ENCODE measurements at places on chromosomes 11 and 22. TPM values are rescaled to one million over a fixed set of nuclear protein-coding genes. Genes with fewer than 3 reads are reported as not detected.

NRGN gene
- not detected for total RNA-seq

APOBEC3C gene
- 7.6 TPM for total RNA-seq

SLC22A9 gene
- total RNA-seq: not detected

SPCS2 gene
- total RNA-seq: 24.0 TPM

WNT7B gene
- total RNA-seq: not detected

All from bronchial smooth muscle cell (primary cell).